ENCODE measurements at places on chromosomes 7 and 10.

DNA sequence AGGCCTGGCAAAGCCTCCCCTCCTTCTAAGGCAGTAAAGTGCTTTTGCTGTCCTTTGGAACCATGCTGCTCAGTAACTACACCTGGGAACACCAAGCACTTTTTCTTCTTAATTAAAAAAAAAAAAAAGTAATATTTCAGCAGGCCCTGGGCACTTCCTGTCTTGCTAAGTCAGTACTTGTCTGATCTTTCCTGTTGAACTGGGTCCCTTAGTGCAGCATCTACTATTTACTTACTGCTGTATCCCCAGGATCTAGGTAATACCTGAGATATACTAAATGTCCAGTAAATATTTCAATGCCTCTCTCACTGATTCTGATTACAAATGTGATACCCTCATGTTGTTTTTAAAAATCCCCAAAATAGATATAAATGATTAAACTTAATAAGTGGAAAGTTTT lies 77.4 kb downstream of the PPP1R3C start:
- DNase-seq: no peak

GRCh38 chr7:122989577-122989976 lies 5.9 kb downstream of the TAS2R16 start:
- no peak for DNase-seq

DNA sequence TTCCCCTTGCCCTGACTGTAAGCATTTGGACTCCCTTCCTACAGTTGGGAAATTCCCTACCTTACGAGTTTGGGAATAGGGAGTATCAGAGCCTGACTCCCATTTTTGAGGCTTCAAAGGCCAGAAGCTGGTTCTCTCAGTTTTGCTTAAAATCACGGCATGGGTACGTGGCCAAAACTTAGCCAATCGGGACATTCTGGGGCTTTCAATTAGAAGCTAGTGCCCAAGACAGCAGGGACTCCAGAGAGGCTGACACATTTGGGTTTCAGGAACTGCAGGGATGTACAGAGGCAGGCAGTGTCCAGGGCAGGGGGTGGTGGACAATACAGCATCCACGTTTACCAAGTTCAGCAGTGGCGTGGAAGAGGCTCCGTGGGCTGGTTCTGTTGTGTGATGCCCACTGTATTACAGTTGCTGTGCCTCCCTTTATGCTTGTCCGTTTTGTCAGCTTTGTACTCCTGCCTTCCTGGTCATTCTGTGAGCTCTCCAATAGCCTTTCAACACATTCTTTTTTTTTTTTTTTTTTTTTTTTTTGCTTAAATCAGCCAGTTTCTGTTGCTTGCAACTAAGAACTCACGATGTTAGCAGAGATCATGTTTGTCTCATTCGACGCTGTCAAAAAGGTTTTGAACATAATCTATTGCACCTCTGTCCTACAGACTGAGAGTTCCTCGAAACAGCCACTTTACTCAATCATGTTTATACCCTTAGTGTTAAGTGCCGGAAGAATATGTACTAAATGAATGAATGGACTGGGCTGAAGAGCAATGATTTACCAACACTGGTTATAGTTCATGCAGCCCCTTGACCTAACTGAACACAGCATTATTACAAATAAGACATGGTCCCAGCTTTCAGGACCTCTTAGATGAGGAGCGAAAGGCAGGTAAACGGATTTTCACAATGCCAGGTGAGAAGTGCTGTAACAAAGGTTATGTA lies 1.1 kb downstream of the GGCT start:
- DNase-seq: no peak

DNA sequence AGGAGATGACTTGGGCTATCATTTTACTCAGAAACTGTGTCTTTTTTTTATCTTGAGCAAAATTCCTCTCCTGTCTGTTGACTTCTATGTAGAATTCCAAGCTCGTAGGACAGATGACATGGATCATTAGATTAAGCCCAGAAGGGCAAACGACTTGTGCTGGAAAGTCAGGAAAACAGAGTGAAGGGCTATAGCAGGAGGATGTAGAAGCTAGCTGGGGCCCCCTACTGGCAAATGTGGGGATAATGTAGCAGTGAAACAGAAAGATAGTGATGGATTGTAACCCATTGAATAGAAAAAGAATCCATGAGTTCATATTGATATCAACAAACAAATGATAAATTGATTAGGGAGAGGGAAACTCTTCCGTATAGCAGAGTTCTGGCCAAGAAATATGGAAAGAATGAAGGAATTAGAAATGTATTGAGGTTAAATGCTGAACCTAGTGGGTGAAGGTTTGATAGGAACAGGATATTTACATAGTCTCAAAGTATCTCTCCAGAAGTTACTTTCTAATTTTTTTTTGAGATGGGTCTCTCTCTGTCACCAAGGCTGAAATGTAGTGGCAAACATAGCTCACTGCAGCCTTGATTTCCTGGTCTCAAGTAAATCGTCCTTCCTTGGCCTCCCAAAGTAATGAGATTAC lies 103.6 kb downstream of the LYZL1 start:
- DNase-seq: no peak

GRCh38 chr7:698515-699475 lies 27.7 kb upstream of the DNAAF5 start:
- no peak for DNase-seq

DNA sequence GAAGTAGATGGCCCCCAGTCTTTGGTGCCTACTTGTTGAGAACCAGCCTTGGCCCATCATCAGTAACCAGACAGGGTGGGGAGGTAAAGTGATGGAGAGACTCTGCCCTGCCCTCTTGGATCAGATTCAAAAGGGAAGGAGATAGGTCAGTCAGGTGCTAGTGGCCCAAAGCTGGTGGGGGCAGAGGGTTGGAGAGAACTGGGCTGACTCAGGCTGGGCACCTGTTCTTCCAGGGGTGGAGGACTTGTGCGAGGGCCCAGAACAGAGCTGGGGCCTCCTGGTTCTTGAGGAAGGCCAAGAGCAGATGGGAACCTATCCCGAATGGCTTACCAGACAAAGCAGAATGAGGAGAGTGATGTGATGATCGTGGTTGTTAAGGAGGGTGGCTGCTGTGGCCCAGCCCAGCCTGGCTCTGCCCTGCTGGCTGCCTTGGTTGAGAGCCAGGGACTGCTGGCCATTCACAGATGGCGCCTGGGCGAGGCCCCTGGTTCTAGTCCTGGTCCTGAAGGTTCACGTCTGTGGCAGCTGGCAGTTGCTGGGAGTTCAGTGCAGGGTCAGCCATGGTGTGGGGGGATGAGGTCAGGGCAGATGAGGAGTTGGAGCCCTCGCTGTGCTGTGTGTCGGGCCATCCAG lies 36.6 kb downstream of the PALD1 start:
- DNase-seq: no peak

DNA sequence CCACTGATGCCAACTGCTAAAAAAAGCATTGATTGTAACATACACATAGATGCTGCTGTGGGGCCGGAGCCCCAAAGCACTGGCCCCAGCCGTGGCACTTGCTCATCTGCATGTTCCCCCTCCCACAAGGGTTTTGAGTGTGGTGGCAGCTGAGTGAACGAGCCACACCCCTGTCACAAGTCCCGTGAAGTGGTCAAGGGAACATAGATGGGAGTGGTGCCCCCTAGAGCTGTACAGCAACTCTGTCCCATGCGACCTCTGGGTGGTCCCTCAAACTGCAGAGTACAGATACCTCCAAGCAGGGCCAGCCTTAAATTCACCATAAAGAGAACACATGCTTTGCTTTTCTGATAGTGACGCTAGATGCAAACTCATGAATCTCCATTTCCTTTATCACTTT lies 503.3 kb upstream of the NRP1 start:
- DNase-seq: no peak

DNA sequence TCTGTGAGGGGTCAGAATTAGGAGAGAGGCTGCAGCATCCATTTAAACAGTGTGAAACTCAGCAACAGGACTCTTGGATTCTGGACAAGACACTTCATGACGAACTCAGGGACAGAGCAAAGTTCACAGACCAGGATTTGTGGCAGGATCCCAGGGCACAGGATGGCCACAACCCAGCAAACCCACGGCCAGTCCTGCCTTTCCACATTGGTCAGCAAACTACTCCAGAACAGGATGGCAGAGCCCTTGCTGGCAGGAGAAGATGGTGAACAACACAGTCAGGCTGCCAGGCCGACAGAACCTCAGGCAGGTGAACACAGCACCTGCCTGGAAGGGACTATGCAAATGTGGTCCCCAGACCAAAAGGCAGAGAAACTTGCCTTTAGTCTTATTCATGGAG lies 34.4 kb downstream of the VSTM4 start:
- no peak for DNase-seq

- no peak for DNase-seq
Measured at GRCh38 chr10:37739181-37739580, 118.2 kb downstream of the ZNF248 start.

DNA sequence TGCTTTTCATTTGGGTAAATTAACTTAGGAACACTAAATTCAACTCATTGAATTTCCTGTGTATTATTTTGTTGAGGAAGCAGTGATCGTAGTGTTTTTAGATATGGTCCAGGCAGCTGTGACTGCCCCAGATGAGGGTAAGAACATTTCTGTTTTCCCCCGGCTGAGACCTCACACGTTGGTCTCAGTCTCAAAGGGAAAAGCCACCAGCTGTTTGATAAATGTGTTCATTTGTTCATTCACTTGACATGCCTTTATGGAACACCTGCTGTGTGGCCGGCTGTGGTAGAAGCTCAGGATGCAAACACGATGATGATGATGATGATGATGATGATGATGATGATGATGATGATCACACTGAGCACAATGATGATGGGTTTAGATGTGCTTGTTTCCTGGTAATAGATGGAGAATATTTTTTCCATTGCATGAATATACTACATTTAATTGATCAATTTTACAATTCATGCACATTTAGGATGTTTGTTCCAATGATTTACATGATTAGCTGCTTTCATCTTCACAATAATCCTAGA lies 125.6 kb upstream of the ZNF32 start:
- DNase-seq: no peak

GRCh38 chr10:77556990-77557601 lies 80.5 kb downstream of the KCNMA1 start:
- DNase-seq: no peak

- no peak for DNase-seq
Measured at GRCh38 chr7:81187753-81188152, 268.9 kb upstream of the SEMA3C start.

DNA sequence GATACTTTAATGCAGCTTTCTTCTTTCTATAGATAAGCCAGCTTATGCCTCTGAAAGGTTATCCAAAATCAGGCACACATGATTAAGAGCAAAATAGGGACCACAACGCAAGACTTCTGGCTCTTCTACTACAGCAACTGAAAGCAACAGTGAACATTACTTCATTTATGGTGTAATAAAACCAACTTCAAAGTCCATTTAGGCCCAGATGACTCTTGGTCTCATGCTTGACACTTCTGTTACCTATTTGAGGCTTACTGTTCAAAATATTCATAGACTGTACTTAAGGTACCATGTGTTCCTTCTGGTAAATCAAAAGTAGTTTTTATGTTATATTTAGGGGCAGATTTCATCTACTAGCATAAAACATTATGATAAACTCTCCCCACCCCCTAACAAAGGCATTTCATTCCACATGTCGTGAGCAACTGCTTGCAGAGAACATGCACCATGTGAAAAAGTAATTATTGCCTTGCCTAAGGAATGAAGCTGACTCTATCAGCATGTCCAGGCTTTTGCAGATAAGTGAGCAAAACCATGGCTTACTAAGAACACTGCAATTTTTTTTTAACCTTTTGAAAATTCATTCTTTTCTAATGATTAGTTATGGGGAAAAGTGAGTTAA lies 154.9 kb upstream of the ITGB1 start:
- no peak for DNase-seq

- DNase-seq: no peak
Measured at GRCh38 chr10:121043124-121043849, 192.1 kb downstream of the WDR11 start.

GRCh38 chr10:50558371-50558770 lies 65.4 kb downstream of the SGMS1 start:
- DNase-seq: no peak

DNA sequence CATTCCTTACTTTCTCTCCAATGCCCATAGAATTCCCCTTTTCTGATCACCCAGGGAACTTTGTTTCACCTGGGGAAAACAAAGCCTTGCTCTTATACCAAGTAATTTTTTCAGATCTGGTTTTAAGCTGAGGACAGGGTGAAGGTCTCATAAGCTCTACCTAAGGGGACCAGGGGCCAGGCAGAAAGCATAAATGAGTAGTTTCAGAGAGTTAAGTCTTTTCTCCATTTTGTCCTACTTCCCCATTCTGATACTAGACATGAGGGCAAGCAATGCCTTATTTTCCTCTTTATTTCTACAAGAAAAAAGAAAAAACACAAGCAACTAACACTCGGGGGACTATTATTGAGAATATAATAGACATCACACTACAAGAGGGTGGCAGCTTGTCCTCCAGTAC lies 2.9 kb downstream of the AKR1D1 start:
- no peak for DNase-seq

DNA sequence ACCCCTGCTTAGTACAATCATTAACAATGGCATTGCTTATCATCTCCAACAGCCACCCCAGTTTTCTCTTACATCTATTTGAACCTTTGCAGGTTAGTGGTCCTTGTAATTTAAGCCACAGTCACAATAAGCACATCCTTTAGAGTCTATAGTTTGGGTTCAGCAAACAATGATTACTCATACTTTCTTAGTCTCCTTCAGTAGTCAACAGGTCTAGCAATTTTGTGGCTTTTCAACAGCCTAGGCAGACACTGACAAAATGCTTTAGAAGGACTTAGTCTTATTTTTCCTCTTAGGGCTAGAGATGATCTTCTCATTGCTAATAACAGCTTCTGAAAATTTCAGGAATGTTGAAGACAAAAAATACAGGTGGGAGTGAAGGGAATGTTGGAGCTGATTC lies 32.3 kb upstream of the FAM204A start:
- no peak for DNase-seq

DNA sequence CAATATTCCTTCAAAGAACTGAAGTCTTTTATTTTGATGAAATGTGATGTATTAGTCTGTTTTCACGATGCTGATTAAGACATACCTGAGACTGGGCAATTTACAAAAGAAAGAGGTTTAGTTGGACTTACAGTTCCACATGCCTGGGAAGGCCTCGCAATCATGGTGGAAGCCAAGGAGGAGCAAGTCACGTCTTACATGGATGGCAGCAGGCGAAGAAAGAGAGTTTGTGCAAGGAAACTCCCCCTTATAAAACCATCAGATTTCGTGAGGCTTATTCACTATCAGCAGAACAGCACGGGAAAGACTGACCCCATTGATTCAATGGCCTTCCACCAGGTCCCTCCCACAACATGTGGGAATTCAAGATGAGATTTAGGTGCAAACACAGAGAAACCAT lies 750.3 kb upstream of the KCND2 start:
- no peak for DNase-seq

Data from NCI-H1930 (cell line).